CD4-positive, alpha-beta T cell treated with Interleukin-15 for 4 hours (primary cell): ENCODE measurements at places on chromosomes 1 and 21.

DNA sequence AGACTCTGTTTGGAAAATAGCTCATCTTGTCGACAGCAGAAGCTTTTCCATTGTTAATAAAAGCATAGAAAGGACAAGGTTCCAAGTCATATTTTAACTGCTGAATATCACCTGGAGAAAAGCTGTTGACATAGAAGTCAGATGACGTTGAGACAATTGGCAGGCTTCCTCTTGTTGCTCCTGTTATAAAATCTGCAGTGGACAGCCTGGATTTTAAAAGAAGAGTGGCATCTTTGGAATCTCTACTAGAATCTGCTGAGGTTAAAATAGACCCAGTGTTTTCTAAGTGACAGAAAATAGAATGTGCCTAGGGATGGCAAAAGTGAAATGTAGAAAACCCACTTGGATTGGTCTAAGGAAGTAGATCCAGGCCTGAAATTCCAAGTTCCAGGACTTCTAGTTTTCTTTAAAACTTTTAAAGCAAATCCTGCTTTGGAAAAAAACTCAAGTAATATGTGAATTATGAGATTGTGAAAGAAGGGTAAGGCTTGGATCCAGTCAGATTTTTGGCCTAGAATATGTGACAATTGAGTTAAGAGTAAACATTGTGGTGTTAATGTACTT, 53.6 kb upstream of the NEXN start:
- no peak for DNase-seq

DNA sequence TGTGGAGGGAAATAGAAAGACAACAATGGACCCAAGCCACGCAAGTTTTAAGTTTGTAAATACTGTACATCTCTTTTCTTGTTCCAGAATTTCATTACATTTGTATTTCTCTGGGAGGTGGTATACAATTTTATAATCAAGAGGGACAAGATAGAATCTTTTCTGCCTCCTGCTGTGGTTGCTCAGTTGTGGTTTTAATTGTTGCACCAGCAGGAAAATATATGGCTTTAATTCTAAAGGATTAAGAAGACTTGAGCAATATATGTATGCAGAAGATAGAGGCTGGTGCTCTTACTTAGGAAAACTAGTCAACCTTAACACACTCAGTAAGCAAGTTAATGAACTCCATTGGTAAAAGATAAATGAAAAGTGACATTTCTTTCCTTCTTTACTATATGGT, 19.8 kb upstream of the ASB17 start:
- DNase-seq: no peak

DNA sequence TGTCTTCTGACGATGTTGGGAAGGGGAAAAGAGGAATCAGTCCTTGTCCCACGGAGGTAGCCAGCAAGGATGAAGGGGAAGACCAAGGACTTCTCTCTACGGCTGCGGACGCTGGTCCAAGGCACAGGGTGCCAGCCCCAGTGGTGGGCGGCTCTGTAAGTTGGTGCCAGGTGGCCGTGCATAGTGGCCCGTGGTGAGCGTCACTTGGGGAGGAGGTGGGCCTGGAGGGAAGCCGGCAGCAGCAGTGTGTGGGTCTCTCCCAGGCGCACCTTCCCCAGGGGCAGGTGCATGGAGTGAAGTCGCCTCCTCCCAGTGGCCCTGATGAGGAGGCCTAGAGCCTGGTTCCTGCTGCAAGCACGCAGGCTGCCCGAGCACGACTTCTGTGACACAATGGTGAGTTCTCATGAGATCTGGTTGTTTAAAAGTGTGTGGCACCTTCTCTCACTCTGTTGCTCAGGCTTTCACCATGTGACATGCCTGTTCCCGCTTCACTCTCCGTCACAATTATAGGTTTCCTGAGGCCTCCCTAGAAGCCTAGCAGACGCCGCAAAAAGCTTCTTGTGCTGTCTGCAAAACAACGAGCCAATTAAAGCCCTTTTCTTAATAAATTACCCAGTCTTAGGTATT, 43.6 kb upstream of the TIAM1 start:
- DNase-seq: no peak

DNA sequence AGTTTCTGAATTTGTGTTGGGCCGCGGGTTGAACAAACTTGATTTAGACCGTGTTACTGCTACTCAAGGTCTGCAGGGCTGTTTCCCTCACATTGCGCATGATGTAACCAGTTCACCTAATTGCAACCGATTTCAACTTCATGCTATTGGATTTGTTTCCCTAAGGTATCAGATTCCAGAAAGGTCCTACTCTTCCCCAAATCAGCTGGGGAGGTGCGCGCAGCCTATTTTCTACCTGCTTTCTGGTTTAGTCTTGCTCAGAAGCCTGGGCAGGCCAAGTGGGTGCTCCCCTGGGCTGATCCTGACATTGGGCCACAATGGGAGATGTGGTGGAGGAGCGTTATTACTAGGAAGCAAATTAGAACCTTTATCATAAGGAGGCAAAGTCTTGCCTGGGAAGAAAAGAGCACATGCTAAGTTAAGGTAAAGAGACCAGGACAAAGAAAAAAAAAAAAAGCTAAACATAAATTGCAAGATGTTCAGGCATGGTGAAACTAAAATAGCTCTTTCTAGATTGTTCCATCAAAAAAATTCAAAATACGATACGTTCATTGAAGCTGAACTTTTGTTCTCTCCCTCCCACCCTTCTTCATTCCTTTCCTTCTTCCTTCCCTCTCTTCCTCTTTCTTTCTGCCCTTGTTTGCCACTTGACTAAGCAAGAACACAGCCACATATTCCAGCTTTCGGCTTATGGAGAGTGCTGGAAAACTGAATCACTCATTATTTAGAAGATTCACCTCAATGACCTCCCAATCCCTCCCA, 28.8 kb upstream of the TARBP1 start:
- DNase-seq: no peak

DNA sequence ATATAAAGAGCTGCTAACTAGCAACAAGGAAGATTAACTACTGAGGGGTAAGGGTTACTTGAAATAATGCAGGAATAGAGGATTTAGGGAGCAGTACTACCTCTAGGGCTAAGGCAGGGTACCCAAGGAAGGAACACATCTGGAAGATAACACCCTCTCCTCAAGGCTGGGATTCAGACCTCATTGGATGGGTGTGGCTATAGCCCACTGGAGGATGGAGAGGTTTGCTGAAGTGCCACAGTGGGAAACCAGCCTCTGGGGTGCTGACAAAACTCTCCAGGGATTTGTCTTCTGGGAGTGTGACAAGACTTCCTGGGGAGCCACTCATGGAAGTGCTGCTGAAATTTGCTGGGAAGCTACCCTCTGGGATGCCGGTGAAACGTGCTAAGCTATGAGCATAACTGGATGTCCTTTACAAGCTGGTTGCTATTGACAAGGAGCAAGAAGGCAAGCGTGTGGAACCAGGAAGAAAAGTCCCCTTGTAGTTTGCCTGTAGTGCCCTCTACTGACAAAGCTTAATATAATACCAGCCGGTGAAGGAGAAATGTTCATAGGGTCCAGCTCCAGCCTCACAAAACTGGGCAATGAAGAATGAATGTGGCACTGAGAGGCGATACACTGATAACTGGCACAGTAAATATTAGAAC, 122.8 kb upstream of the USP24 start:
- peak; percentile 21 for DNase-seq

GRCh38 chr1:153842006-153842471, 66.8 kb downstream of the SLC27A3 start:
- no peak for DNase-seq

DNA sequence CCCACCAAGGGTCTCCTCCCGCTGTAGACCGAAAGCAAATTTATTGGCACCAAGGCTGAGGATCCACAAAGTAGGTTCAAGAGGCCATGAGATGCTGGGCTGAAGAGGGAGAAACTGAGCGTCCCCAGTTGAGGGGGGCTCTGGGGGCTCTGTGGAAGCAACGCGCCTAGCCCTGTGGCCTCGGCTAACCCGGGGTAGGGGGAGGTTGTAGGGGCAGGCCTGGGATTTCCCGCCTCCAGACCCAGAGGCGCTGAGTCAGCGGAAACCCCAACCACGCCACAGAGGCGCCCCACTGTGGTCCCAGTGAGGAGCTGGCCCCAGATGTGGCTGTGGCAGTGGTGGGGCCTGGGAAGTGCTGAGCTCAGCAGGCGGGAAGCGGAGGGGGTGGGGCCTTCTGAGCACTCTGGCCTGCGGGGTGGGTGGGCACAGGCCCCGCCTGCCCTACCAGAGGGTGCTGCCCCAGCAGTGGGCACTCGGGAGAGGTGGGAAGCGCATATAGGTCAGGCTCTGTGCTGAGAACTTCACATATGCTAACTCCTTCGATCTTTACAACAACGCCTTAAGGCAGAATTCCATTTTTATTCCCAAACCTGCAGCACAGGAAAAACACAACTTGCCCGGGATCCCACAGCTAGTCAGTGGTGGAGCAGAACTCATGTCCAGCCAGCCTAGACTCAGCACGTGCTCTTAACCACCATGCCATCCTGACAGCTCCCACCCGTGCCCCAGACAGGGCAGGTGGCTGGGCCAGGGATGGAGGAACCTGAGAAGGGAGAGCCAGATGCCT, 1.5 kb upstream of the COL16A1 start:
- peak; percentile 50 for DNase-seq

GRCh38 chr1:89171067-89171438, 4.8 kb downstream of the GBP7 start:
- DNase-seq: no peak

DNA sequence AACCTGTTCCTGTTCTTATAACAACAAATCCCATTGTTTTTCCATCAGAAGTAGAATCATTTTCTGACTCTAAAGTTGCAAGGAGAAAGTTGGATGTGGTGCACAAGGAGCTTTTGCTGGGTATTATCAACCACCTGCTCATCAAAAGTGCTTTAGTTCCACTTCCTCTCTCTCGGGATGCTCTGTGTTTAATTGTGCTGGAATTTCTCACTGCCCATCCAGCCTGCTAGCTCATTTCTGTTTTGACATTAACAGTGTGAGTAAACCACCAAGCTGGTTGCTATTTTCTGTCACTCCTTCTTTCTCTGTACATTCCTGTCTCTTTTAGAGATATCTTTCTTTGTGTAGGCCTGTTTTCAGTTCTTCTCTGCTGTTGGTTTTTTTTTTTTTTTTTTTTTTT, 6.0 kb downstream of the KDM4A start:
- DNase-seq: no peak

GRCh38 chr1:42002220-42002619, 83.5 kb upstream of the HIVEP3 start:
- no peak for DNase-seq

DNA sequence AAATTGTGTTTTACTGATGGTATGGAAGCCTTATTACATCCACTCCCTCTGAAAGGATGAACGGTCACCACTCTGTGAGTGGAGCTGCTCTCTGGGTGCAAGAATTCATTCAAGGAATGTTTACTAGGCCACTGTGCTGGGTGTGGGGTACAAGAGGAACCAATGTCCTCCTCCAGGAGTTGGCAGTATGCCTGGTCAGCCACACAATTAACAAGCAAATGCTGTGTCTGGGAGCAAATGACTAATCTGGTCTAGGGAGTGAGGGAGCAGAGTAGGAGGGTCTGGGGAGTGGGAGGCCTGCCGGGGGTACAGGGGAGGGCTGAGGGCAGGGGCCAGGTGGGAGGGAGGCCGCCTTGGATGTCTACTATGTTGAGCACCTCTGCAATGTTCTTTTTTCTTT, 27.2 kb upstream of the TDRD10 start:
- DNase-seq: no peak

DNA sequence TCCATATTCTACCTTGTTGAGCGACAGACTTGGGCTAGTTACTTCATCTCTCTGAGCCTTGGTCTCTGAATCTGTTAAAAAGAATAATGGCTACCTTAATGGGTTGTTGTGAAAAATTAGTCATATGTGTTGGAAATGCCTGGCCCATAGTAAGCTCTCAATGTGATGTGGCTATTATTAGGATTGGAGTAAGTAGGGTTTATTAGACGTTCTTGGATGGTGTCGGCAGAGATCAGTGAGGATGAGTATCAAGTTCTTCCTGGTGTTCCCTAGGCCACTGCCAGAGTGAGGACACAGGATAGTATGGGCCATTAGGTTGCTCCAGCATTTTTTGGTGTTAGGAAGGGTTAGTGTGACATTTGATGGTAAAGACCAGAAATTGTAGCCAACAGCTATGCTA, 121.1 kb upstream of the DUSP10 start:
- DNase-seq: no peak

DNA sequence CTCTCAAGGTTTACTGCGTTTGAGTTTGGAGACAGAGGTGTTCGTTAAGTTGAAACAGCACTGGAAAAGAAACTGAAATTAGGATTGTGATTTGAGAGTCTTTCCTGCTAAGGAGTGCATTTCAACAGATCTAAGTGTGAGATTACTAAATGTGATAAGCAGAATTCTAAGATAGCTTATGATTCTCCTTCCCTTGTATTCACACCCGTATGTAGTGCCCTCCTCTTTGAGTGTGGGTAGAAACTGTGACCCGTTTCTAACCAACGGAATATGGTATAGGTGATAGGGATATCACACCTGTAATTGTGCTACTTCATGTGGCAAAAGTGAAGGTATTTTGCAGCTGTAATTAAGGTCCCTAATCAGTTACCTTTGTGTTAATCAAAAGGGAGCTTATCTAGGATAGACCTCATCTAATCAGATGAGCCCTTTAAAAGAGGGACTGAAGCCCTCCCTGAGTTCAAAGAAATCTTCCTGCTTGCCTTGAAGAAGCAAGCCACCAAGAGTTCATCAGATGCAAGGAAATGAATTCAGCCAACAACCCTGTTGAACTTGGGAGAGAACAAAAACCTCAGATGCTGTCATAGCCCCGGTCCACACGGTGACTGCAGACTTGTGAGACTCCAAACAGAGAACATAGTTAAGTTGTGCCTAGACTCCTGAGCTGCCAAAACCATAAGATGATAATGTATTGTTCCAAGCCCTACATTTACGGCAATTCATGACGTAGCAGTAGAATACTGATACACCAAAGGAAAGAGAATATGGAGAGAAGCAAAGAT, 12.6 kb upstream of the IL12RB2 start:
- no peak for DNase-seq

GRCh38 chr21:26948194-26948593, 18.7 kb downstream of the ADAMTS5 start:
- no peak for DNase-seq

DNA sequence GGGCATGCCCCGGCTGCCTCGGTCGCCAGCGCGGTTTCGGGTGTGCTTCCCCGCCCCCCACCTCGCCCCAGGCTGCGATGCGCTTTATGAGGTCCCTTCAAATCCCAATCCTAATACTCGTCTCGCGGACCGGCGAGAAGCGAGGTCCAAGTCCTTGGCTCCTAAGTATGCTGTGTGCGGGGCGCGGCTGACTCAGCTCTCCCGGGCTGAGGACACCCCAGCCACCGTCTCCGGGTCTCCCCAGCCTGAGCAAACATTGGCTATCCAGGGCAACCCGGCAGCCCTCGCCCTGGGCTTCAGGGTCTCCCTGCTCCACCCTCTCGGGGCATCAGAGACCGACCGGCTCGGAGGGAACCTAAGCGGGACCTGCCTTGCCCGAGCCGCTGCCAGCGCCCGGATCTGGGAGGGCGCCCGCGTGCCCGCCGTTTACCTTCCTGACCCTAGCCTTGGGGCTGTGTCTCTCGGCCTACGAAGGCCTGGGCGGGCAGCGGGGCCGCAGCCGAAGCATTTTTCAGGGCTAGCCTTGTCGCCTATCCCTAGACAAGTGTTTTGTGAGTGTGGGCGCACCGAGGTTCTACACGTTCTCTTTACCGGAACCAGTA, 1.2 kb downstream of the ITPKB start:
- DNase-seq: no peak

GRCh38 chr1:3543076-3544039, 68.0 kb downstream of the MEGF6 start:
- no peak for DNase-seq
